NCI-H187 treated with DMSO at 0.1 percent for 48 hours (cell line): ENCODE measurements at places on chromosomes 12 and 14.

DNA sequence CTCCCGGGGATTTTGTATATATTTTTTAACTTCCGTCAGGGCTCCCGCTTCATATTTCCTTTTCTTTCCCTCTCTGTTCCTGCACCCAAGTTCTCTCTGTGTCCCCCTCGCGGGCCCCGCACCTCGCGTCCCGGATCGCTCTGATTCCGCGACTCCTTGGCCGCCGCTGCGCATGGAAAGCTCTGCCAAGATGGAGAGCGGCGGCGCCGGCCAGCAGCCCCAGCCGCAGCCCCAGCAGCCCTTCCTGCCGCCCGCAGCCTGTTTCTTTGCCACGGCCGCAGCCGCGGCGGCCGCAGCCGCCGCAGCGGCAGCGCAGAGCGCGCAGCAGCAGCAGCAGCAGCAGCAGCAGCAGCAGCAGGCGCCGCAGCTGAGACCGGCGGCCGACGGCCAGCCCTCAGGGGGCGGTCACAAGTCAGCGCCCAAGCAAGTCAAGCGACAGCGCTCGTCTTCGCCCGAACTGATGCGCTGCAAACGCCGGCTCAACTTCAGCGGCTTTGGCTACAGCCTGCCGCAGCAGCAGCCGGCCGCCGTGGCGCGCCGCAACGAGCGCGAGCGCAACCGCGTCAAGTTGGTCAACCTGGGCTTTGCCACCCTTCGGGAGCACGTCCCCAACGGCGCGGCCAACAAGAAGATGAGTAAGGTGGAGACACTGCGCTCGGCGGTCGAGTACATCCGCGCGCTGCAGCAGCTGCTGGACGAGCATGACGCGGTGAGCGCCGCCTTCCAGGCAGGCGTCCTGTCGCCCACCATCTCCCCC, 777 bp downstream of the ASCL1 start:
- DNase-seq = no peak

DNA sequence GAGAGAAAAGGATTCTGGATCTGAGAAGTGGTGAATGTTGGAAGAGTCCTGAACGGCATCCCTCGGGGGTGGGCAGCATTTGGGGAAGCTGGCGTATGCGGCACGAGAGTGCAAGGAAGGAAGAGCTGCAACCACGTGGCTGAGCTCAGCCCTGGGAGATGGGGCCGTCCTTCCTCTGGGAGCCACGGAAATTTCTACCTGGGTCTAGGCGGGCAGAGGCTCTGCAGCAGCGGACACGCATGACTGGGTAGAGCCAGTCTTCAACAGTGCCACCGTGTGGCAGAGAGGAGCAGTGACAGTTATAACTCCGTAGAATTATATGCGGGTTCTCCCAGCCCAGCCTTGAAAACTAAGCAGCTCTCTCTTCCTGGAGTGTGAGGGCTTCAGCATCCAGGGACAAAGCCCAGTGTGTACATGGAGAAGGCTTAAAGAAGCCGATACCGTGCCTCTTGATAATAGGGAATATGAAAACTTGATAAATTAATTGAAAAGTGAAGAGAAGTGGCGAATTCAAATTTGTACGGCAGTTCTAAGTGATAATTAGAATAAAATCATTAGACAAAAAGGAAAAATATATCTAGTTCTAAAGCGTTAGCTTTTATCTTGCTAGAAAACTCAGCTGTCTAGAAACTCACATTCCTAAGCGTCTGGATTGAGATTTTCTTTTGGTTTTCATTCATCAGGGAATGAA, 82.9 kb upstream of the STXBP6 start:
- DNase-seq = peak; percentile 50

DNA sequence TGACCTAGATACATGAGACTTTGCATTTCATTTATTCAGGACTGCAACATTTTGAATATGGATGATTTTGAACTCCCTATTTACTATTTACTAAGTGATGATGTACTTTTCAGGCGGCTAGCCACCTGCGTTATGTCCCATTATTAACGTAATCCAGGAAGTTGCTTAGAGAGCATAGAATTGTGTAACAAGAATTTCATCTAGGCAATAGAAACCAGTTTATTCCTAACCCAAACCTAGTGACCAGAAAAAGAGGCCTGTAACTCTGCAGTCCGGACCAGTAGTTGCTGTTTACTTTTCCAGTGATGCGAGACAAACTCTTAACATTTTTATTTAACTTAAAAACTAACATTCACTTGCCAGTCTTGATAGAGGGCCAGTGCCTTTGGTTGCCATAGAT, 12.3 kb downstream of the NUDT4 start:
- DNase-seq = no peak

- no peak for DNase-seq
Measured at GRCh38 chr14:31568671-31569070, 7.5 kb downstream of the NUBPL start.

- DNase-seq = no peak
Measured at GRCh38 chr14:66999978-67000377, 189.3 kb upstream of the GARIN2 start.

- no peak for DNase-seq
Measured at GRCh38 chr14:54902143-54902520, 494 bp downstream of the GCH1 start.

DNA sequence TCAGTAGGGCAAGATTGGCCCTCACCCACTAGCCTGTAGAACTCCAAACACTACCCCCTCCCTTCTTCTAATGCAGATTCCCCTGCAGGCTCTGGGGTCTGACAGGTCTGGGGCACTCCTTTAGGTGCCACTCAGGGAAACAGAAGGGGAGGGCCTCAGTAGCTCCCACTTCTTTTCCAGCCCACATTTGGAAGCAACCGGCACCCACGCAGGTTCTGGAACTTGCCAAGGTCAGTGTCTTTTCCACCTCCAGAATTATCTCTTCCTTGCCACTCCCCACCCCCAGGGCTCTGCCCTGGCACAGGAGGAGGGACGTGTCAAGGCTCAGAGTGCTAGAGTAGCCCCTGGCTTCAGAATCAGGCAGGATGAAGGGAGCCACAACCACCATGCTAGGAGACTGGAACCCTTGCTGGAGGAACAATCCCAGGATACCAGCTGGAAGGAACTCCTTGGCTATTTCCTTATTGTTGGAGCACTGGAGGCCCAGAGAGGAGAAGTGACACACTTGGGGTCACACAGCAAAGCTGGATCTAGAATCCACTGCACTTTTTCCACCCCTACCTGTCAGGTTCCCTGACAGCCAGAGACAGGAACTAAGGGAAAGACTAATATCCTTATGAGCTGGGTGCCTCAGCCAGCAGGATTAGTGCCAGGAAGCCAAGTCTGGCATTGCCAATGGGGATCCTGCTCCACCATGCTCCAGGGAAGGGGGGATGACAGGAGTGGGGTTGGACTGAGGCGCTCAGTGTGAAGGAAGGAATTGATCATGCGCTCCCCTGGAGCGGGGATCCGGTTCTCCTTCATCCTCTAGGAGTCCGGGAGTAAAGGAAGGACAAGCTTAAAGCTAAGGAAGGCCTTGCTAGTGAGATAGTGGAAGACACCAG, 1.8 kb upstream of the FIGNL2 start:
- DNase-seq = no peak

GRCh38 chr12:112480931-112481330, 62.2 kb downstream of the PTPN11 start:
- DNase-seq = no peak

GRCh38 chr12:11584221-11584855, 65.1 kb upstream of the ETV6 start:
- DNase-seq = no peak

GRCh38 chr14:69490219-69490918, 5.8 kb downstream of the PLEKHD1 start:
- DNase-seq = no peak

DNA sequence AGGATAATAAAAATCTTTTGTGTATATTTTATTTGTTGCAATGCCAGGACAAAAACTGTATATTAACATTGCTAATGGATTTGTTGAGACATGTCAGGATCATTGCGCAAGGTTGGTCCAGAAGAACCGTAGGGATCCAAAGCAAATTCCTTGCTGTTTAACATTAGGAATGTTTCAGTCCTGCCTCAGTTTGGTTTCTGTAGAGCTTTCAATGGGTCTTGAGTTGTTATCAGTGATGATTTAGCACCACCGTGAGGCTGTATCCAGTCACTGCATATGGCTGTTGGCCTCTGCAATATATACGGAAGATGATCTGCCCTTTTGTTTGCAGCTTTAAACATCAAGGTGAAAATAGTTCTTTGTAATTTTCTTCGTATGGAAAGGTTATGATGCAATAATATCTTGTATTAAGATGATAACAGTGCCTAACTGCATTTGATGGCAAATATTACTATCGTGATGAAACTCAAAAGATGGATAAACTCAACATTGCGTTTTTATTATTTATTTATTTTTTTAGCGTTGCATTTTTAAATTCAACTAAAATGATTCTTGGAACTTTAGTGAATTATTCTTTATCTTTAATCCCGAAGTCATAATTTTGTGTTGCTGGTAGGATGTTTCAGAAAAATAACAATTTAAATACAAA, 231.2 kb downstream of the AKAP6 start:
- peak; percentile 39 for DNase-seq

DNA sequence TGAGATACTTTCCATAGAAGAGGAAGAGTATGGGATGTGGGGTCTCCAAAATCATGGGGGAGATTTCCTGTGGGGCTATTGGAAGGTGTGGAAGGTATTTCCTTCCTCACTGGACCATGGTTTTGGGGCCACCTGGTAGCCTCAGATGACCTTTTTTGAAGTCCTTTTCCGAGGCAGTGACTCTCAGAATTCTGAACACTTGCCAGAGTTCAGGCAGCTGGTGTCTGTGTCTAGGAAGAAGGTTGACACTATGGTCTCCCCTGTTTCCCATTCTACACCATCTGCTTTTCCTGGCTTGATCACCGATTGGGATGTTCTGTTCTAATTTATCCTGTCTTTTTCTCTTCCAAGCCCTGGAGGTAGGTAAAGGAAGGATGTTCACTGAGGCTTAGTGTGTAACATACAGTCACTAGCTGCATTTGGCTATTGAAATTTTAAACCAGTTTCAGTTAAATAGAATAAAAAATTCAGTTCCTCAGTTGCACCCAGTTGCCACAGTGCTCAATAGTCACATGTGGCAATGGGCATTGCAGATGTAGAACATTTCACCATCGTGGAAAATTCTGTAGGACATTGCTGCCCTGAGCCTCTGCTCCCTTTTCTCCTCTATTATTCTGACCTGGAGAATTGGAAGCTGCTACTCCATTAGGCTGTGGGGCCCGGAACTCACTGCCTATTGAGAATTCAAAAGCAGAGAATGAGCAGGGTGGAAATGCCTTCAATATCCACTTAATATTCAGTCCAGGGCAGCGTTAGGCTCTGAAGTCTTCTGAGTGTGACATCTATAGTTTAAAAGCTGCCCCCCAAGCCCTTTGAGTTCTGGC, 11.0 kb upstream of the PLEKHG3 start:
- DNase-seq = no peak

DNA sequence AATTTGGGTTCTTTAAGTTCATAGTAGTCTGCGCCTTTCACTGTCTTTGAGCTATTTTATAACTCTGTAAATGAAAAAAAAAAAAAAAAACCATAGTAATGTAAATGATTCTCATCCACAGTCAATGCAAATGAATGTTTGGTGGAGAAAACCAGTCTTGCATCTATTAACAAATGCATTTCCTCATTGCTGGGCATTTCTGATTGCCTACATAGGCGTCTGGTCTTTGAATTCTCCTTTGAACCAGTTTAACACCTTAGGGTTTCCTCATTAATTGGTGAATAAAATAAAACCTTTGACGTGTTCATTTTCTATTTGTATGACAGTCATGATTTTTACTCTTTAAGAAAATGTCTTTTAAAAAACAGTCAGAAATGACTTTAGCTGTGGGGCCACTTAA, 114.8 kb downstream of the C12orf75 start:
- DNase-seq = no peak

GRCh38 chr14:95256002-95256775, 63.5 kb downstream of the CLMN start:
- DNase-seq = peak; percentile 97

- DNase-seq = no peak
Measured at GRCh38 chr12:84599539-84599938, 313.1 kb downstream of the SLC6A15 start.

GRCh38 chr12:106321139-106321850, 18.8 kb downstream of the TCP11L2 start:
- DNase-seq = no peak

DNA sequence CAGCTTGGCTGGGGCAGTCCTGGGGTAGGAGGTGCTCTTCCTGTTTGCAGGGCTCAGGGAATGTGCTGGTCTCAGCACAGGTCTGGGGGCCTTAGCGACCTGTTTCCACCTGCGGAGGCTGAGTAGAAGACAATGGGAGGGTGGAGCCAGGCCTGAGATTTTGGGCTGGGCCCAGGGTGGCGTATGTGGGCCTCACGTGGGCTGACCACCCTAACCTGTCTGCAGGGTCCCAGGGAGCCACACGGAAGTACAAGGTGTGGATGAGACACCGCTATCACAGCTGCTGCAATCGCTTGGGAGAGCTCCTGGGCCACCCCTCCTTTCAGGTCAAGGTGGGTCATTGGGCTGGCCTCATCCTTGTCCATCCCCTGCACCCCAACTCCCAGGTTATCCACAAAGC, 1.1 kb downstream of the NOC4L start:
- no peak for DNase-seq

DNA sequence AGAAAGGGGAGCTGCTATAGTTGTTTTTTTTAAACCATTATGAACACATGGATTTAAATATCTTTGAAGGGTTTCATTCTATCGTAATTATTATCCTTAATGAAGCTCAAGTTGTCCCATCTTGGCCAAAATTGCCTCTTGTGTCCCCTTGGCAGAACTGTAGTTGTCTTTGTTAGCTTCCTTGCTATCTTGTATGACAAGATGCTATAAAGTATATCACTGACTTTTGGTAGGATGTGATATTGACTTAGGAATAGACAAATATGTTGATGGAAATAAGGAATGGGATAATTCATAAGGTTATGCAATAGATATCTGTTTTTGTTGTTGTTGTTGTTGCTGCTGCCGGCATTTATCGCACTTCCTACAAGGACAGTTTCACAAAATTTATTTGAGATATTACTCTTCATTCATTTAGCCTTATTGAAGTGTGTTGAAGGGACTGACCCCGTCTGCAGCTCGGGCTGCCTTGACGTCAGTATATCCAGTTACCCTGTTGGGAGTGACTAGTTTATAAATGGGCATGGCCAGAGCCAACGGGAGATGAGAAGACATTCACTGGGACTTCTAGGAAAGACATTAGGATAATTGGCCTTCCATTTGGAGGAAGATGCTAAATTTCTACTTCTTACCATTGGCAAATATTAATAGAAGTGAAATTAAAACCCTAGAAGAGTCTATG, 26.1 kb upstream of the APOLD1 start:
- DNase-seq = no peak

DNA sequence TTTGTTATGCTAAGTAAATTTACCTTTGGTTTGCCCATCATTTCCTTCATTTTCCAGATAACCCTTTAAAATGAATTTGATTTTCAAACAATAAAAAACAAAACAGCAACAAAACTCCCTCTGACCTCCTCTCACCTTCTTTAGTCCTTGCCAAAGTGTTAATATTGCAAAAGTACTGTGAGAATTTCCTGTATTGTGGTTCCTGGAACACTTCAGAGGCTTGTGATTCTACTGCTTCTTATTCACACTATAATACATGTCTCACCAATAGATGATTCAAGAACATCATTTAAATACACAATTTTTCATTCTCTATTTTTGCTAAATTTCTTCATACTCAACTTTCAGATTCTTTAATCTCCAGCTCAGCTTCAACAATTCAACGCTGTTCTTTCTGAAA, at the start of gene KLRD1:
TSS of gene KLRD1 (plus strand) at position 241 of the 400 bp plus-strand sequence. CDS start 208 bp downstream, outside the sequence.
- no peak for DNase-seq
